Activated CD4-positive, alpha-beta T cell treated with anti-CD3 and anti-CD28 coated beads, Interleukin-2, amount 10 ng/mL, durations not matched to agents 24 days and 14 days (primary cell): ENCODE measurements at places on chromosomes 4 and X. TPM values are rescaled to one million over a fixed set of nuclear protein-coding genes. Genes with fewer than 3 reads are reported as not detected.

DNA sequence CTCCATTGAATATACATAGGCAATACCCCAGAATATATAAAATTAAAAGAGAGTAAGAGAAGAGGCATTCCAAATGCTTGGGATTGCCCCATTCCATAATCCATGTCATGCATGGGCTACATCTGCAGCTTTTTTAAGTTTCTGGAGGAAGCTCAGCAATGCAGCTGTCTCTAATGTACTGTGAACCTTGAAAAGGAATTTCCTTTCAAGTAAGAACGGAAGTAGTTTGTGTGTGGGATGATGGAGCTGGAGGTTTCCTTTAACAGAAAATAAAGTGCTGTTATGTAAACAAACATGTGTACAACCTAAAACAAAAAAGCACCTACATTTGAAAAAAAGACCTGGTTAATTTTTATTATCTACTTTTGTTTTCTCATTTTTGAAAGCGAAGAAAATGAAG lies 303.5 kb downstream of the BMPR1B start:
- H3K4me1 ChIP-seq: no peaks in the 10 kb centered on the region
- H3K4me3 ChIP-seq: no peak overlapping the region
- no peaks in the 10 kb centered on the region for H3K27me3 ChIP-seq

TEX13A gene
- not detected in 2 replicates for total RNA-seq

TMEM150C gene
- not detected in 2 replicates for total RNA-seq

DNA sequence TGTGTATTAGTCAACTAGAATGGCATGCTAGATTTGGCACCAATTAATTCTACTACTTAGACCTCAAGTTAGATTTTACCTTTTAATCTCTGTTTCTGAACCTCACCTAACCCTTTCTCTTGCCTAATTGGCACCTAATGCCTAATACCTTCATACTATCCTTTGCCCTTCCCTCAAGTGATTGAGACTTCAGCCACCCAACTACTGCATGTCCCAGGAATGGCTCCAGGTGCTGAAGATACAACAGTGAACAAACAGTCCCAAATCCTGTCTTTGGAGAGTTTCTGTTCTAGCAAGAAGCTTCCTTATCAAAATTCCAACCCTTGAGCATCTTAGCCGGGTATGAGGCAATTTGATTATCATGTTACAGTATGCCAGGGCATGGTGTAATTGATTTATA lies 139.9 kb downstream of the CPE start:
- H3K27me3 ChIP-seq: peaks cover 6% of the 10 kb centered on the region
- H3K4me1 ChIP-seq: no peaks in the 10 kb centered on the region
- H3K4me3 ChIP-seq: no peak overlapping the region
- H3K36me3 ChIP-seq: no peaks in the 10 kb centered on the region

DNA sequence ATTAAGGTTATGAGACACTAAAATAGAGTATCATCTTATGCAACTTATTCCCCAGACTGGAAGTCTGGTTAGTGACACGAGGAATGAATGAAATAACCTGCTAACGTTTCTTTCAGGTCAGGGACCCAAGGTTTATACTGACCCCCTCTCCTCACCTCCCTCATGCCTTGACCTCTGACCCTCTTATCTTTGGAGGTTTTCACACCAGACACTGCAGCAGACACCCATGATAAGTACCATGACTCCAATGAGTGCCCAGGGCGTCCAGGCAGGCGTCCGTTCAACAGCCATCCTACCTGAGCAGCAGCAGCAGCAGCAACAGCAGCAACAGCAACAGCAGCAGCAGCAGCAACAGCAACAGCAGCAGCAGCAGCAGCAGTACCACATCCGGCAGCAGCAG lies 4.2 kb upstream of the NLGN3 start:
- DNase-seq: no peak
- H3K4me3 ChIP-seq: no peak overlapping the region
- H3K4me1 ChIP-seq: peaks cover 4% of the 10 kb centered on the region

GRCh38 chr4:78616046-78616498 lies 64.5 kb downstream of the ANXA3 start:
- DNase-seq: no peak
- no peak overlapping the region for H3K4me3 ChIP-seq
- H3K27ac ChIP-seq: no peak overlapping the region
- no peaks in the 10 kb centered on the region for H3K36me3 ChIP-seq
- H3K4me1 ChIP-seq: peaks cover 35% of the 10 kb centered on the region

MGAT4D gene
- total RNA-seq: not detected in 2 replicates

DNA sequence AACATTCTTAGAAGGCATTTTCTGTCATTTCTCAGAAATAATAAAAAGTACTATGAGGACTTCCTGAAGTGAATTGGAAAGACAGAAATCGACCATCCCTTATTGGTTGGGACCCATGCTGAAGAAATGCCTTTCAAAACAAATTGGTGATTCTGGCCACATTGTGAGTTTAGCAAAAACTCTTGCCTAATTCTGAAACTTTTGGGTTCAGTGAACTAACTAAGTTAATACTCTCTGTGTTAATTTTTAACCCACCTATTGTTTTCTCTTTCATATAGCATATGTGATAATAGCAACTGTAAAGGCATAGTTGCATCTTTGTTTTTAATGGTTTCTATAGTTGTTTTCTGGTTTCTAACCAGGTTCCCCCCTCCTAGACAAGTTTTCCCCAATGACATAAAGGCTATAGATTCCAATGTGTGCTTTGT lies 129.3 kb upstream of the FAT1 start:
- H3K36me3 ChIP-seq: no peaks in the 10 kb centered on the region
- H3K27ac ChIP-seq: no peak overlapping the region
- H3K27me3 ChIP-seq: no peaks in the 10 kb centered on the region
- no peak overlapping the region for H3K4me3 ChIP-seq
- no peaks in the 10 kb centered on the region for H3K4me1 ChIP-seq

DNA sequence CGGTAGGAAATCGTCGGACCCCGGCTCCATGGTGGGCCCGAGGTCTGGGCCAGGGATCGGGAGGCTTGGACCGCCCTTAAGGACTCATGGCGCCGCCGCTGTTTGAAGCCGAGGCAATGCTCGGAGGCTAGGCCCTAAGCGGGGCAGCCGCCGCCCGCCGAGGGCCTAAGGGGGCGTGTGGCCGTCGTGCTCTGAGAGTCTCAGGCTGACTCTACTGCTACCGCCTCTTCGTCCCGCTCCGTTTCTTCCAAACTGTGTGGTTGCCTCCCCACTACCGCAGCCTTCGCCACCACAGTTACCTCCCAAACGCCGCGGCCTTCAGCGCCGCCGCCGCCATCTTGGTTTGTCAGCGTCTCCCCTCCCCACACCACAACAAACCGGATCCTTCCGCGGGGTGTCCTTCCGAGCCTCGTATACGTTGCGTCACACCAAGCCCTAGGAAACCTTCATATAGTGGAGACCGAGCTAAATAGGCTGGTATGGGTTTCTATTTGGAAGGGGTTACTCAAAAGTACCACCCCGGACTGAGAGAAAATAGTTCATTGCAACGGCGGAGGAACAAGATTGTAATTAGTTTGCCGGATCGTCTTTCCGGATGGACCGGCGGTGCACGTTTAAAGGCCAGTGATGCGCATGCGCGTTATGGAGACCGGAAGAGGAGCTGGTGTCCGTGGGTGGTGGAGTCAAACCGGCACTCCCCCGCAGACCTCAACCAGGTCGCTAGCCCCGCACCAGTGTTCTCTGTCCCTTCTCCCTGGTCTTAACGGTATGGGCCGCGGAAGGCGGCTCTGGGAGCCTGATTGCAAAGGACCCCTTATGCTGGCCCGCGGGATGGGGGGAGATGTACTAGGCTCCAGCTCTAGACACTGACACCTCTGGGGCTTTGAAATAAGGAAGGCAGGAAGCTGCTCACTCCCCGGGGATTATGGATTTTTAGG lies at the start of gene KDM5C:
Gene KDM5C, minus strand, starts transcription at position 348 of the 938 bp plus-strand sequence. Its CDS starts 318 bp downstream, at position 30.
- peak within 1 kb of the TSS; percentile 99 for H3K27ac ChIP-seq
- no peaks in the 10 kb centered on the region for H3K27me3 ChIP-seq
- H3K36me3 ChIP-seq: peaks cover 23% of the 10 kb centered on the region
- peaks cover 43% of the 10 kb centered on the region for H3K4me1 ChIP-seq
- DNase-seq: peak; percentile 95

GRCh38 chr4:78567500-78568060 lies 16.0 kb downstream of the ANXA3 start:
- no peak overlapping the region for H3K27ac ChIP-seq
- peaks cover 8% of the 10 kb centered on the region for H3K27me3 ChIP-seq
- H3K4me3 ChIP-seq: no peak overlapping the region
- no peaks in the 10 kb centered on the region for H3K36me3 ChIP-seq
- DNase-seq: no peak

DNA sequence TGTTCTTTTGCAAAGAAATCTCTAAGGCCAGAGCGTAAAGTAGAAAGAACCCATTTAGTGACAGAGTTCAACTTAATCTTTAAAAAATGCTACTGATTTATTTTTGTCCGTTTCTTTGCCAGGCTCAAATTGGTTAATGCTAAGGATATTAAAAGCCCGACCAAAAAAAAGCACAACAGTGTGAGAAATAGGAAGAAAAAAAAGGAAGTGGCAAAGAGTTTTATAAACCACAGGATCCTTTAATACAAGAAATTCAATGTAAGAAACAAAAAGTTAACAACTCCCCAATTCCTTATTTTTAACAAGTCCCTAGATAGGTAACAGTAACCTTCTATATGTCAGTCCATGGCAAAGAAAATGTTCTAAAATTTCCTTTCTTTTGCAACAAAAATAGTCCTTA lies 480.4 kb downstream of the ACTRT1 start:
- no peaks in the 10 kb centered on the region for H3K27me3 ChIP-seq
- no peak for DNase-seq
- H3K4me1 ChIP-seq: no peaks in the 10 kb centered on the region
- H3K4me3 ChIP-seq: no peak overlapping the region
- H3K36me3 ChIP-seq: no peaks in the 10 kb centered on the region

DNA sequence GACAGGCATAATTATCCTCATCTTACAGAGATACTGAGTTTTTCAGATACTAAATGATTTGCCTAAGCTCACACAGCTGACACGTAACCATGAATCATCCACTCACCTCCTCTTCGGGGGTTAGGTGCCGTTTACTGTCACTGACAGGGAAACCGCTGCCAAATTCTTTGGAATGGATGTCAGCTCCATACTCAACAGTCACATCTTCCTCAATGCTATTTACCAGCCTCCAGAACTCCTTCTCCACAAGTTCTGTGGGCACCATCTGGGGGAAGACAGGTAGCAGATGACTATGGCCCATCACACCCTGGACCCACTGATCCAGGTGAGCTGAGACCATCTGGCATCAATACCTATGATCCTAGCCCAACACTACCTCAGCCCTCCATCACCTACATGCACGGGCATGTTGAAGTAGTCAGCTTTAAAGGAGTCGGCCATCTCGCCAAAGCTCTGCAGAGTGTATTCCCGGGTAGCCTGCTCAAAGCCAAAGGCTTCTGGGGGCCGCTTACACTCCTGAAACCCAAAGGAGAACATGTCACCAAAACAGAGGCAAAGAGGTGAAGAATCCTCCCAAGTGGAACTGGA lies 13.5 kb downstream of the KDM5C start:
- no peaks in the 10 kb centered on the region for H3K4me1 ChIP-seq
- no peak overlapping the region for H3K27ac ChIP-seq
- no peak for DNase-seq
- no peak overlapping the region for H3K4me3 ChIP-seq
- H3K36me3 ChIP-seq: peaks cover 44% of the 10 kb centered on the region
- H3K27me3 ChIP-seq: no peaks in the 10 kb centered on the region

- peaks cover 36% of the 10 kb centered on the region for H3K4me1 ChIP-seq
- H3K27me3 ChIP-seq: no peaks in the 10 kb centered on the region
- DNase-seq: no peak
- no peak overlapping the region for H3K4me3 ChIP-seq
- H3K27ac ChIP-seq: no peak overlapping the region
These were observed 54.0 kb upstream of the MAP3K15 start for GRCh38 chrX:19569121-19569805.

FRMPD3 gene
- not detected in 2 replicates for total RNA-seq

DNA sequence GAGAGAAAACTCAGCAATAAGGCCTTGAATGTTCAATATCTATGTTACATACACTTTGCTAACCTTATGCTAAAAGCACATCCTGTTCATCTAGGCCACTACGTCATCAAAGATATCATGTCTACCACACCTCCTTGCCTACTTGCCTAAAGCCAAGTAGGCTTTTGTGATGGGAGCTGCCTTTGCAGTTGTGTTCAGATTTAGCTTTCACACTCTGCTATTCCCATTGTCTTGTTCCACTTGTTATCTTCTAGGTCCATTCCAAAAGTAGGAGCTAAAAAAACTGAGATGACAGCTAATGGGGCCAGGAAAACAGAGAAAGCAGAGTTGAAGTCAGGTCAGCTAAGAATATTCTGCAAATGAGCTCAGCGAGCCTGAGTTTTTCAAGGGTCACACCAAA lies 153.6 kb upstream of the EDNRA start:
- no peaks in the 10 kb centered on the region for H3K36me3 ChIP-seq
- no peaks in the 10 kb centered on the region for H3K27me3 ChIP-seq
- no peak overlapping the region for H3K4me3 ChIP-seq
- no peak for DNase-seq
- H3K27ac ChIP-seq: no peak overlapping the region

GRCh38 chrX:34873500-34874225 lies 68.9 kb upstream of the FAM47B start:
- H3K27me3 ChIP-seq: no peaks in the 10 kb centered on the region
- no peaks in the 10 kb centered on the region for H3K4me1 ChIP-seq
- no peak for DNase-seq
- no peak overlapping the region for H3K4me3 ChIP-seq
- no peaks in the 10 kb centered on the region for H3K36me3 ChIP-seq

DNA sequence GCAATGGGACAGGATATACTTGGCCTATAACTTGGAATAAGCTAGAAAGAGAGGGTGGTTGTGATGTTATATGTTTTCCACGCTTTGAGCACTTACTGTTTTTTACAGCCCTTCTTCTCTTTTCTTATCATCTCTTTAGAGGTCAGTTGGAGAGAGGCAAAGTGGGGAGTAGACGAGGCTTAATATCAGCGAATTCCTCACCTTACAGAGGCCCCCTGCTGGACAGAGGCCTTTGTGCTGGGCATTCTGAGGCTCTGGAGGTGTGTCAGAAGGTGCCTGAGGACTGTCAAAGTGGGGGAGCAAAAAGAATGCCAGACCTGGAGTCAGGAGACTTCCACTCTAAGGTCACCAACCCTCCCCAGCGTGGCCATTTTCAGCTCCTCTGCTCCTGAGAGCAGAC lies 42.5 kb downstream of the MAMLD1 start:
- H3K36me3 ChIP-seq: peaks cover 14% of the 10 kb centered on the region
- H3K27ac ChIP-seq: no peak overlapping the region
- no peaks in the 10 kb centered on the region for H3K27me3 ChIP-seq
- no peak for DNase-seq
- H3K4me3 ChIP-seq: no peak overlapping the region
- peaks cover 21% of the 10 kb centered on the region for H3K4me1 ChIP-seq

GRCh38 chr4:33349376-33349775 lies 2629.2 kb downstream of the PCDH7 start:
- H3K4me1 ChIP-seq: no peaks in the 10 kb centered on the region
- no peaks in the 10 kb centered on the region for H3K27me3 ChIP-seq
- no peak overlapping the region for H3K4me3 ChIP-seq
- no peak for DNase-seq
- H3K27ac ChIP-seq: no peak overlapping the region

DNA sequence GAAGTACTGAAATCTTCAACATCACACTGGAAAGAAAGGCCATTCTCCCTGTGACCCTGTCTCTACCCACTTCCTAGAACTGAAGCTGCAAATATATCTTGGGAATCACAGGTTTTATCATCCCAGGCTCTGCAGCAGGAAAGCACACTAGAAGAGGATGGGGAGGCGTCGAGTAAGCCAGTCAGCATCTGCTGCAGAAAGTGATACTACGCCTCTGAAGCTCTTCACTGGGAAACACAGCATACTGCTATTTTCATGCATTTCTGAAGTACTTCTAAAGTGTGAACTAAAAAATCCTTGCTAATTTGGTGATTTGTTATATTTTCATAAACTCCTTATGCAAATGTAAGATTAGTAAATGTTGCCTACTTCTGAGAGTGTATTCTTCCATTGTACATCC lies 29.1 kb downstream of the RAB33B start:
- H3K36me3 ChIP-seq: no peaks in the 10 kb centered on the region
- no peak overlapping the region for H3K27ac ChIP-seq
- H3K4me3 ChIP-seq: no peak overlapping the region
